ENCODE measurements at places on chromosomes 5 and 9.

DNA sequence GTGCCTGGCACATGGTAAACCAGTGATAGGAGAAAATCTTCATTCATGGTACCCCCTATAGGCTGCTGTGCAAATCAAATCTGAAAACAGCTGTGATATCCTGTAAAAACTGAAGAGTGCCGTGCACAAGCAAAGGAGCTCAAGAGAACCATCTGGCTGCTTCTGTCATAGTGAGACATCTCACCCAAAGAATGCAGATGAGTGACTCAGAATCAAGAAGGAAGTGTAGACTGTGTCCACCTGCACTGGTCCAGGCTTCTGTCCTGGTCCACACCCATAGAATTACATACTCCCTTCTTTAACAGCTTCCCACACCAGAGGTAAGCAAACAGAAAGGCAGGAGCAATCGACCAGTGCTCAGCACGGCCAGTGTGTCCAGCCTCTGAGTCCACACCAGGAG is 195.9 kb downstream of the ASTN2 start:
- no peak for DNase-seq

DNA sequence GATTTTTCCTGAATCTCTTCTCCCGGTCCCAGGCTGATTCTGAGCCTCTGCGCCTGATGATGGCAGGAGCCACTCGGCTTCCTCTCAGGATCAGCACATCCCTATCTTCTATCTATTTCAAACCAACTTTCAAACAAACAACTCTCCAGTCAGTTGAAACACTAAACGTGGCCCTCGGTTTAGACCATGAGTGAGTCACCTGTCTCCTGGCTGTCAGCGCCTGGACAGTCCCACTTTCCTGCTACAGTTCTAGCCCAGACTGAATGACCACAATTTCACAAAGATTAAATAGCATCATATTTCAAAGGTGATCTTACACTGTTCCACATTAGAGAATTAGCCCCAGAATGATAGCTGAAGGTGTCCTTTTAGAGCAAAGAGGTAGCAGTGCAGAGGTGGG is 6.2 kb downstream of the SLC6A19 start:
- no peak for DNase-seq

DNA sequence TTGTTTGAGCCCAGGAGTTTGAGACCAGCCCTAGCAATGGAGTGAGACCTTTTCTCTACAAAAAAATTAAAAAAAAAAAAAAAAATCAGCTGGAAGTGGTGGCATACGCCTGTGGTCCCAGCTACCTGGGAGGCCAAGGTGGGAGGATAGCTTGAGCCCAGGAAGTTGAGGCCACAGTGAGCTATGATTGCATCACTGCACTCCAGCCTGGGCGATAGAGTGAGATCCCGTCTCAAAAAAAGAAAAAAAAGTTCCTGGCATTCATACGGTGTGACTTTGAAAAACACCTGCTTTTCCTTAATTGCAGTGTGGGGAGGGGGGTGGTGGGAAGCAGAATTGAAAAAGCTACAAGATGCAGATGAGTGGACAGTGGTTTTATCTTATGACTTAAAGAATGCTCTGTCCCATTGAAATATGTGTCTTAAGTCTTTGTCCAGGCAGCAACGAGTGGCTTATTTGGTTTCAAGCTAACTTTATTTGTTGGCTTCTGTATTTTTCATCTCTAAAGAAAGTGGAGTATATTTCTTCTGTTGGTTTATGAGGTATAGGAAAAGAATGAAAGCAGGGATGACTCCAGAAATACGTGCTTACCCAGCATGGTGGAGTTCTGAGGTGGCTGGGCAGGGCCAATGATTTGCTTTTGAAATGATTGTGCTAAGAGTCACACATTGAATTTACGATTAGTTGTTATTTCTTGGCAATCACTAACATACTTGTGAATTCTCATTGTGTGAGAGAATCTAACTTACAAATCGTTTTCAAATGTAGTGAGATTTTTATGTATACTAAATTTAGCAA is 27.8 kb downstream of the ROPN1L start:
- no peak for DNase-seq

DNA sequence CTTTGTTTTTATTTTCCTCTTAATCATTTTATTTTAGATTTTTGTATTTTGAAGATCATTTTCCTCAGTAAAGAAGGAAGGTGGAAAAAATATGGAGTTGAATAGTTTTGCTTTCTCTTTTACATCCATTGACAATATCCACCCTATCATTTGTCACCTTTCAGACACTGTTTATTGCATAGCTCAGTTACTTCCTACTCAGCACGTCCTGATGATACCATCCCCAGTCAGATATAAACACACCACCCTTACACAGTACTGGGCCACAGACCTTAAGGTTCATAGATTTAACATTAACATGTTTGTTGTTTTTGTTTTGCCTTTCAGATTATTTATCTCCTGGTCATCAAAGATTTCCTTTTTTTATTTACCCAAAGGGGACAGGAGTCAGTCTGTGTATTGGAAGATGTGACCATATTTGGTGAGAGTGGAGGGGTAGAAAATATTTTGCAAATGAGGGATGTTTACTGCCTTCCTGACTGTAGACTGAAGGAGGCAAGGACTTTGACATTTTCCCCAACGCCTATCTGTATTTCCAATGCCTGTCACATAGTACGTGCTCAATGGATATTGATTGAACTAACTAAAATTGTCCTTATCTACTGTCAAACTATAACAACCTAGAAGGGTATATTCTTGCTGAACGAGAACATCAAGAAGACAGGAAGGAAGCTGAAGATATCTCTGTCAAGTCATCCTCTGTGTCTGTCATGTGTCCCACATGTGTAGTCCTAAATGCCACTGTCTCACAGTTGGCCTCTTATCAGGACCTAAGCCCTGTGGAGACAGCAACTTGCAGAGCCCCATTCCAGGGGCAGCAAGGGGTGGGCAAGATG is 15.6 kb downstream of the STX17 start:
- no peak for DNase-seq

DNA sequence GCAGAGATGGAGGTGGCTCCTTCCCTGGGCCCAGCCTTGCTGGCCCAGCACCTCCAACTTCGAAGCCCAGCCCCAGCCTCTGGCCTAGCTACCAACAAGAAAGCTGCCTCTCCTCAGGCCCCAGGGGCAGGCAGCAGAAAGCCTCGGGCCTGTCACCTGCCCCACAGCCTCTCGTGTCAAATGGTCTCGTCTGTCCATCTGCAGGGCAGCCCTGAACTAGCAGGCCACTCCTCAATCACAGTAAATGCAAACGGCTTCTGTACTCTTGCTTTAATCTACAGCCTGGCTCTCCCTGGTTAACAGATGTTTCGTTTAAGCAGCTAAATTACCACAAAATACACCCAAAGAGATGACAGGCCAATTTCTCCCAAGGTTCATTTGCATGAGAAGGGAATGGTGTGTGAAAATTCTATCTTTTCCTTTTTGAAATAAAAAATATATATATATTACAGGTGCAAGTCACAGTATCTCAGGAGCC is 21.5 kb downstream of the VAV2 start:
- no peak for DNase-seq

- no peak for DNase-seq
Observed at GRCh38 chr5:126851501-126852011, 74.6 kb downstream of the LMNB1 start.

- DNase-seq = no peak
Observed at GRCh38 chr5:18024542-18024941, 390.3 kb downstream of the TAF11L14 start.

DNA sequence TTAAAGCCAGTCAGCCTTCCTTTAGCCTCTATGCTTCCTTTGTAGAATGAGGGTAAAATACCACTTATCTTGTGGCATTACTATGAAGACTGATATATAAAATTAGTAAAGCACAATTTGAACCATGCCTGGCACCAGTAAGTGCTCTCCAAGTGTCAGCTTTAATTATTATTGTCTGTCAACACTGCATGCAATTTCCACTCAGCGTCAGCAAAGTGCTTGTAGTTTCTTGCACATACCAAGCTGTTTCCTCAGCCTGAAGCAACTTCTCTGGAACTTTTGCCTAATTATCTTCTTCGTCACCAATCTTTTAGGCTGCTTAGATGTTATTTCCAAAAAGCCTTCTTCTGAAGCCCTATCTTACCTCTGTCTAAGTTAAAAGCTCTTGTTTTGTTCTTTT is 177.3 kb downstream of the CDC42SE2 start:
- no peak for DNase-seq

- DNase-seq = no peak
Observed at GRCh38 chr9:126294331-126295081, 32.1 kb upstream of the MVB12B start.

DNA sequence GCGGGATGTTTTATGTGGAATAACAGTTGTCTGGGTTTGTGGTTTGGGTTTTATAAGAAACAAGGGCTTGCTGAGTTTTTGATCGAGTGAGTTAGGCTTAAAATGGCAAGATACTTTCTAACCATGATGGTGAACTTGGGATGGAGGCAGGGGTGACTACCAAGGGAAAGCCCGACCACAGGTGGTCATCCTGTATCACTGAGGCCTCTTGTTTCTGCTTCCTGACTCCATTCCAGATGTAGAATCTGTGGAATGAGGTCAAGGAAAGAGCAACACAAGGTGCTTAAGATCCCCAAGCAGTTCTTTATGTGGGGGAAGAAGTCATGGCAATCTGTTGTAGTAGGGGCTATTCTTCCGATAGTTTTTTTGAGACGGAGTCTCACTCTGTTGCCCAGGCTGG is 122.3 kb downstream of the GOLPH3 start:
- no peak for DNase-seq

DNA sequence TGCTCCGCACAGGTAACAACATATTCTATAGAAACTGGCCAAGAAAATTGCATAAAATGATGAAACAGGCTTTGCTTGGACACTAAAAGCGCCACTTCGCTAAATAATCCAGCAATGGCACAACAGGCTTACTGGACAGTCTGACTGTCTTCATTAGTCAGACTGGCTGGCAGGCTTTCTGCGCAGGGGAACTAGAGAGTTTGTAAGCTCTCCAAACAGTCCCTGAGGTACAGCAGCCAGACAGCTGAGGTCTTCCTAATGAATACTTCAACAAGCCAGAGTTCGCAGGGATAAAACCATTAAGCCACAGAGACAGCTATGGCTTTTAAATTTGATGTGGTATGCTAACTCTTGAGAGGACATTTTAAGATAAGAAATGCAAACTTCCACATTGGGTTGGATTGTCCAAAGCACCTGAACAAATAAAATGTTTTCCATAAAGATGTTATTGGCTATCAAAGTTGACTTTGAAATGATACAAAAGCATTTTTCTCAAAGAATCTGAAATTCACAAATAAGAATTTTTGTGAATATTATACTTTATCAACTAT is 20.7 kb downstream of the PLK2 start:
- no peak for DNase-seq

DNA sequence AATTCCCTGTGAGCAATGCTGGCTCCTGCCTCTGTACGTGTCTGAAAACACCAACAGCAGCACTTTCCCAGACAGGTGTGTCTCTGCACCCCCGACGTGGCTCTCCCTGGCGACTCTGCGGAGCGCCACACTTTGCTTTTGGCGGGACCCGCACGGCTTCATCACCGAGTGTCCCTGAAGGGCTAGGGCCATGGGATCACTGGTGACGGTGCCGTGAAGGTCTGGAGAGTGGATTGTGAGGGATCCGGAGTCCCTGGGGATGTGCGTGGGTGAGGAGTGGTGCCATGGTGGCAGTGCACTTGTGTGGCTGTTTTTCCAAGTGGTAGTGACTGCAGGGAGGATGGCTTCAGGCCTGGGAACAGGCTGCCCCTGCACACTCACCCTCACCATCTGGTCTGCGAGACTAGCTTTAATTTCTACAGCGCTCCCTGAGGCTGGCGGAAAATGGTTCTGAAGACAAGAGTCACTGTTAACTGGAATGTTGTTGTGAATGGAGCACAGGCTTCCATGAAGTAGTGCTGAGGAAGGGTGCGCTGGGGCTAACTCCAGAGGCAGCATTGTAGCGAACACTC is 3.2 kb downstream of the NKD2 start:
- DNase-seq = no peak

- no peak for DNase-seq
Observed at GRCh38 chr9:93182572-93182971, 1.4 kb upstream of the WNK2 start.

DNA sequence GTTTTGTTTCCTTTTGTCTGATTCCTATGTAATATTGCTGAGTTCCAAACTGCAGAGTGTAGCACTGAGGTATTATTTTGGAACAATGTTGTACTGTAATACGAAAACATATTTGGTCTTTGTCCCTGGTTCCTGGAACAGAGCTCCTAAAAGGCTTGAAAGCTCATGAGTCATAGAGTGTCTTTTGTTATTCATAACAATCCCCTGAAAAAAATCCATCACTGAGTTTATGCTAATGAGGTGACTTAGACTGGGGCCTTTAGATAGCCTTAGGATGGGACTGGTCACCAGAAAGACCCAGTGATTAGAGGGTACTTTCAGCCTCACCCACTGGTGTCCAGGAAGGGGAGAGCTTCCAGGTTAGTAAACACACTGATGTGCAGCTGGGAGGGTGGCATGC is 132.7 kb upstream of the POU5F2 start:
- DNase-seq = no peak

GRCh38 chr9:97474372-97474925 is 27.0 kb upstream of the TMOD1 start:
- no peak for DNase-seq

GRCh38 chr9:124869986-124870560 is 8.1 kb downstream of the ARPC5L start:
- no peak for DNase-seq

GRCh38 chr5:54644226-54644625 is 126.7 kb downstream of the SNX18 start:
- DNase-seq = no peak

GRCh38 chr5:74476819-74477453 is 163.6 kb downstream of the ENC1 start:
- DNase-seq = no peak

GRCh38 chr5:149833116-149833827 is 103.2 kb downstream of the PPARGC1B start:
- no peak for DNase-seq

GRCh38 chr5:138643040-138643791 is 68.0 kb upstream of the HSPA9 start:
- no peak for DNase-seq

- no peak for DNase-seq
Observed at GRCh38 chr9:132806306-132806705, 71.8 kb downstream of the AK8 start.

GRCh38 chr9:134562146-134562849 is 79.3 kb upstream of the COL5A1 start:
- no peak for DNase-seq

GRCh38 chr9:84875193-84875592 is 205.7 kb downstream of the NTRK2 start:
- no peak for DNase-seq

GRCh38 chr5:97874491-97874890 is 691.4 kb upstream of the RIOK2 start:
- no peak for DNase-seq

- DNase-seq = no peak
Observed at GRCh38 chr5:135973323-135974020, 18.7 kb upstream of the LECT2 start.

DNA sequence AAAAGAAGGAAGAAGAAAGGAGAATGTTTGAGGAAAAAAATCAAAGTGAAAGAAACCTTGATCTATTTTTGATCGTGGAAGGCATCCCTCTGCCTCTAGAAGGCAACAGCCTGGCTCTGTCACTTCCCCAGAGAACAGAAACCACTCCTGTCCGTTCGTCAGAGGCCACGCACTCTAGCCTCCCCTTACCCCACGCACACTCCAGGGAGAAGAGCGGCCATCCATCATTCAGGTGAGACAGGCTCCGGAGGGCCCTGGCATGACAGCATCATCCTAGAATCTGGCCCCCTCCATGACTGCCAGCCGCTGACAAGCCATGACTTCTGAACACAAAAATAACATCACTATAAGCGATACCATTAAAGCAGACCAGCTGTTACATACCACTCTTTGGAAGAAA is 135.8 kb downstream of the ROR2 start:
- DNase-seq = no peak

- DNase-seq = no peak
Observed at GRCh38 chr5:141807329-141807728, 70.9 kb downstream of the PCDH1 start.

- no peak for DNase-seq
Observed at GRCh38 chr5:175582697-175583096, 75.2 kb upstream of the HRH2 start.

Measured in cortex of kidney (tissue), 1 donor.